ENCODE measurements at places on chromosomes 7 and 10. TPM values are rescaled to one million over a fixed set of nuclear protein-coding genes. Genes with fewer than 3 reads are reported as not detected.
A peak's percentile ranks its signal among the peaks of the same experiment; 100 is the strongest.

DNA sequence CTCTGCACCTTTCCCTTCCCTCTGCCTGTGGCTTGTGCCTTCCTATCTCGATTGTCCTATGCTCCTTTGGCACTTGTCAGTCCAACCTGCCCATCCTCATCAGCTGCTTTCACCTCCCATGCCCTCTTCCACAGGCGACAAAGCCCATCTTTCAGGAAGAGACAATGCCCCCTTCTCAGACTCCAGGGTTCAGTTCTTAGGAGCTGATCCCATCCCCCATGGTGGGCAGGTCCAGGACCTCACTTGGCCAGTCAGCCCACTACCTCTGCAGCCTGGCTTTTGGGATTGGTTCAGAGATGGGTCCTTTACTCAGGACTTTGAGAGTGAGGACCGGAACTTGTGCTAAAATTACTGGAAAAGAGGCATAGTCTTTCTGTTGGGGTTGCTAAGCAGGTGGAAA, 74.0 kb upstream of the NANOS1 start:
- DNase-seq: no peak

GRCh38 chr7:41916450-41916927, 213.6 kb upstream of the INHBA start:
- no peak for DNase-seq

DNA sequence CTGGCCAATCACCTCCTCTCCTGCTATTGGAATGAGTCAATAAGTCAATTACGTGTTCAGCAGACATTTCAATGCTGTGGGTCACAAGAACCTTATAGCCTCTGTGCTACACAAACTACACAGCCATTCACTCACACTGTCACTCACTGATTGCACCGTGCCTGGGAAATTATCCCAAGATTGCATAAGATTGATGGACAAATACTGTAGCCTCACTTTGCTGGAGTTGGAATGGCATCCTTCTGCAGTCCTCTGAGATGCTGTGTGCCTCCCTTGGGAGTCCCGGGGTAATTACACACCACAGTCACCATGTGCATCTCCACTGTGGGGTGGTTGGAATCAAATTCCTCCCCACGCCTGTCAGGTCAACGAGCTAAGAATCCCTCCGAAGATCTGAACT, 358.7 kb upstream of the MGMT start:
- DNase-seq: no peak

GRCh38 chr7:27767374-27767773, 27.4 kb downstream of the TAX1BP1 start:
- no peak for DNase-seq

GRCh38 chr7:79272938-79273337, 180.5 kb downstream of the MAGI2 start:
- no peak for DNase-seq

DNA sequence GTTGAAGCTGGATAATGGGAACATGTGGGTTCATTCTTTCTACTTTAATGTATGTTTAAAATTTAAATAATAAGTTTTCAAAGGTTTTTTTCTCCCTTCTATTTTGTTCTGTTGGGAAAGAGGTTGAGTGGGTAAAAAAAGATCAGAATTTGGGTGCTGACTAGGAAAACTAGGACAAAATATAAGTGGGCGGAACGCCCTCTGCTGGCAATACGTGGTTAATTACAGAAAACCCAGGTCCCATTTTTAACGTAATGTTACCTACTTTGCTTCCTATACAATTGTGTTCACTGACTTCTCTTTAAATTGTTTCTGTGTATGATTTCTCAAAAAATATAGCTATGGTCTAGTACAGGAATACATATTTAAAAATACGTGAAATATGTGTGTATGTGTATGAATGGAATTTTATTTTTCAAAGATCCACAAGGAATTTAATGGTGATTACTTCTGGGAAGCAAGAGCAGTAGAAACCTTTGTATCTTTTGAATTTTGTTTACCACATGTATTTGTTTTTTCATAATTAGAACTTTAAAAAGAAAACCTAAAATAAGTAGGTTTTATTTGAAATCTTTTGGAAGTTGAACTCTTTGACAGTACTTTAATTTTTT, 8.7 kb downstream of the ECD start:
- DNase-seq: peak; percentile 71

The HHEX gene
- total RNA-seq: 6.9 TPM

DNA sequence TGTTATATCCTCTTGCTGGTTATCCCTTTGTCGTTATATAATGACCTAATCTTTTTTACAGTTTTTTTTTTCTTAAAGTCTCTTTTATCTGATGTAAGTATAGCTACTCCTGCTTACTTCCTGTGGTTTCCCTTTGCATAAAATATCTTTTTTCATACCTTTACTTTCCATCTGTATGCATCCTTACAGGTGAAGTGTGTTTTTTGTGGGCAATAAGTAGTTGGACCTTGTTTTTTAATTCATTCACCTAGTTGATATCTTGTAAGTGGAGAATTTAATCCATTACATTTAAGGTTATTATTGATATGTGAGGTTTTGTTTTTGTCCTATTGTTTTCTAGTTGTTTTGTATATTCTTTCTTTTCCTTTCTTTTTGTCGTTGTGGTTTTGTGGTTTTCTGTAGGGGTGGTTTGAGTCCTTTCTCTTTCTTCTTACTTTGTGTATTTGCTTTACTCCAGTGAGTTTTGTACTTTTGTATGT, 168.6 kb downstream of the MLLT10 start:
- no peak for DNase-seq

DNA sequence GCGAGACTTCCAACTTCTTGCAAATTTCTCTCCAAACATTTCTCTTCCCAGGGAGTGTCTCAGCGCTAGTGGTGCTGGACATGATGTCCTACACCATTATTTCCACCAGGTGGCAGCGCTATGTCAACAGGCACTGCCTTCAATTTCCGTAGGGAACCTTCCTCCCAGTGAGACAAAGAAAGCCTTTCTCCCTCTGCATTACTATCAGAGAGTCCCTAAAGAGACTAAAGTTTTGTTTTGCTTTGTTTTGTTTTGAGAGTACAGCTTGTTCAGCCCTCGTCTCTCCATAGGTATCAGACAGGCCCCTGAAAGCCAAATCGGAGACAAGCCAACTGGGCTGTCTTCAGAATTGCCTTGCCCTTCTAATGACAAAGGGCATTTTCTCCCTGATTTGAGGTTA, 44.2 kb upstream of the GGCT start:
- peak; percentile 82 for DNase-seq

DNA sequence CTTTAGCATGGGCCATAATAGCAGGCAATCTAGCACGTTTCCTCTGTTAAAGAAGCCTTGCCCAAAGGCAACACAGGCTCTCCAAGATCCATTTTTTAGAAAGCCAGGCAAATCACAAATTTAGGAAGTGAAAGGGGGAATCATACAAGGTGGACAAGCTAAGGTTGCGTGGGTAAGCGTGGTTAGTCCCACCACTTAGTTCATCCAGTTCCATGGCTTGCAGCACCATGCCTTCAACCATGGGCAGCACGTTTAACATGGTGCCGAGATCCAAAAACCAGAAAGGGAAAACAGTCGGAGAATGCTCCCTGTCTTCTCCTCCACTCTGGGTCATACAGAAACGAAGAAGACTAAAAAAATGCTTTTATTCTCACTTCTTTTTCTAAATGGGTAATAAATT, 234.4 kb upstream of the IMMP2L start:
- no peak for DNase-seq

The NKX2-3 gene
- not detected for total RNA-seq

The TUBAL3 gene
- 1.0 TPM for total RNA-seq

The MYH16 gene
- not detected for total RNA-seq

The OLAH gene
- 0.51 TPM for total RNA-seq

The ACSL5 gene
- total RNA-seq: 10.2 TPM

- DNase-seq: no peak
These were observed 31.7 kb downstream of the SYPL1 start for GRCh38 chr7:106080300-106080987.

The PNLIPRP3 gene
- total RNA-seq: not detected

The LRMDA gene
- 62.4 TPM for total RNA-seq

DNA sequence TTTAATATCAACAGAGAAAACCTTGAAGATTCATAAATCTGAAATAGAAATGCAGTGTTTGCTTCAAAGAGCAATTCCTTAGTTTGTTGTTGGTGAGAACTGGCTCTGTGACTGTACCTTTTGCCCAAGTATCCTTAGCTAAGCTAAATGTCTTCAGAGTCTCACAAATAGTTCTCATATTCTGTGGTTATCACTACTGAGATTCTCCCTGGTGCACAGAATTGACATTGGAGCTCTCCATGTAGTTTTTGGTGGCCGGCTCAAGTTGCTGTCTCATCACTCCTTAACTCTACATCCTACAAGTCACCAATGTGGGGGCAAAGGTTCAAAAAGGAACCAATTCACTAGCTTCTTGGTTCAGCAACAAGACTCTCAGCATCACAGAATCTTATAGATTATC, 780.3 kb downstream of the LRMDA start:
- no peak for DNase-seq

GRCh38 chr7:157129200-157129599, 9.5 kb upstream of the UBE3C start:
- DNase-seq: no peak

- DNase-seq: no peak
These were observed 27.4 kb downstream of the FAM241B start for GRCh38 chr10:69657430-69657829.

The MTURN gene
- 25.3 TPM for total RNA-seq

DNA sequence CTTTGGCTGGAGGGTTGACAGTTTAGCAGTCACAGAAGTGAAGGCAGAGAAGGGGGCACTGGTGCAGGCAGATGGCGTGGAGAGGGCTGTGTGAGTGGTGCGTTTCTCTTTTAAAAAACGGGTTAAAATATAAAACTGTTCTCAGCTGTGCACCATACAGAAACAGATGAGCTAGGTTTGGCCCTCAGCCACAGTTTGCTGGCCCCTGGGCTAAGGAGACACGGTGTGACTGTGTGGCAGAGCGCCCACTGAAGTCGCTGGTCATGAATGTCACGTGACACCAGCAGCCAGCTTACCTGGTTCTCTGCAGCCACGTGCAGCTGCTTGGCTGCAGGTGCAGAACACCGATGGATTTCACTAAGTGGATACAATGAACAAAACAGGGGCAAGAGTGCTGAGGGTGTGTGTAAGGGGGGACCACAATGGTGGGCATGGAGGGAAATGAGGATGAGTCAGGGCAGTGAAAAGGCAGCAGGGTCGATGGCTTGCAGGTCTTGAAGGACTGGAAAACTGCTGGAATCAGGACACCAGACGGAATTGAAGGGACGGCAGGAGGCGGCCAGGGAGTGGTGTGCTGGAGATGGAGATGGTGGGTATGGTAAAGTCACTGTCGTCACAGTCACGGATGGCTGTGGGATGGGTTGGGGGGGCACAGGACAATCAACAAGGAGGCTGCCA, 7.4 kb downstream of the ZNF746 start:
- no peak for DNase-seq

The KCNK18 gene
- total RNA-seq: not detected

The GPR15LG gene
- total RNA-seq: not detected

GRCh38 chr7:106812027-106812643, 52.9 kb upstream of the PIK3CG start:
- peak; percentile 15 for DNase-seq

The CYP2W1 gene
- not detected for total RNA-seq

The NCF1 gene
- 2.9 TPM for total RNA-seq

GRCh38 chr10:89151857-89152256, 55.3 kb downstream of the CH25H start:
- no peak for DNase-seq

The LSM8 gene
- total RNA-seq: 24.4 TPM

The MNX1 gene
- not detected for total RNA-seq

The OGDHL gene
- total RNA-seq: 9.7 TPM

DNA sequence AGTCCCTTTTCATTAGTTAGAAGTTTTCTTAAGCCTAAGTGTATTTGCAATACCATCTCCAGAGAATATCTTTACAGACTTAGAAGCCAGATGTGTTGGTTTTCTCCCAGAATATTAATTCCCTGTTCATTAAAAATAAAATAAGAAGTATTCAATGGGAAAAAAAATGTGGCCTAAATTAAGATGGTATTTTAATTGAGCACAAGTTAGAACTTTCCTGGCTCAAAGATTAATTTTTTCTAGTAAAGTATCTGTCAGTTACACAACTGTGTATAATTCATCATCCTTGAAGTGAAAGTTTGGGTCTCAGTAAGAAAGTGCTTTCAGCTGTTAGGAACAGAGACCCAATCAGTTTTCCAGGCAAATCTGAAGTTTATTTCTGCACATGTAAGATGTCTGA, 1179.5 kb upstream of the C7orf33 start:
- DNase-seq: no peak

GRCh38 chr7:13952921-13953320, 36.5 kb downstream of the ETV1 start:
- no peak for DNase-seq

DNA sequence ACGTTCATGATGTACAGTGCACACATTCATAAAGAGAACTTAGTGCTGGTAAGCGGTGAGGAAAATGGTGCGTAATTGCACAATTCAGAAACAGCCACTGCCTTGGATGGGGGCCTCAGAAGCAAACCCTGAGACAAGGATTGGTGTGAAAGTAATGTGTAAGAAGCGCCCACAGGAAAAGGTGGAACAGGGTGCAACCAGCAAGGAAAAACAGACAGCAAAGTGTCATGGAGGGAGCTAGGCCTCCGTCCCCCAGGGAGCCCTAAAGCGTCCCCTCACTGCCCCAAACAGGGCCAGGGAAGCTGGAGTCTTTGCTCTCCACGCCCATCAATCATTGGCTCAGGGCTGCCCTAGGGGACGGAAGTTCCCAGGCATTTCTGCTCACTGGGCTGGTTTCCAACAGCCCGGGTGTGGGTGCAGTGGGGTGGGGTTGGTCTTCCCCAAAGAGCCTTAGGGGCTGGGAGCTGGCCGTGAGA, 9.6 kb upstream of the C10orf105 start:
- peak; percentile 89 for DNase-seq

The EN2 gene
- 0.35 TPM for total RNA-seq

The ADCYAP1R1 gene
- total RNA-seq: 1.8 TPM

The IDI2 gene
- total RNA-seq: 0.29 TPM

- no peak for DNase-seq
These were observed 151.7 kb downstream of the ARHGAP21 start for GRCh38 chr10:24571870-24572450.

The HOXA6 gene
- total RNA-seq: not detected

The LRRC61 gene
- 8.0 TPM for total RNA-seq

GRCh38 chr10:126350216-126350992, 37.9 kb downstream of the ADAM12 start:
- DNase-seq: no peak

GRCh38 chr7:29839302-29839701, 33.0 kb downstream of the WIPF3 start:
- peak; percentile 80 for DNase-seq

DNA sequence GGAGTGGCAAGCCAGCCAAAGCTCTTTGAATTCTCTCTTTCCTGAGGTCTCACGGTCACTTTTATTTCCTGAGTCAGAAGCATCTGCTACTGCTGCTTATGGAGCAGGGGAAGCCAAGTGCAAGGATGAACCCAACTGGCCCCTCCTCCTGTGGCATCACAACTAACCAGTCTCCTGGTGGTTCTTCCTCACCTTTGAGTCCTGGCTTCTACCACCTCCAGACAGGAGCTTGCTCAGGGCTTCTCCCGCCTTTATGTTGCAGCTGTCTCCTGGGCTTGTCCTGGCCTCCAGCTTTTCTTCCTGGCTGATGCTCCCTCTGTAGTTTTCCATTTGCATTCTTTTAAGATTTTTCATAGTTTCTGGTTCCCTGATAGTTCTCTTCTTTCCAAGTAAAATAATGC, 349.7 kb upstream of the NRP1 start:
- no peak for DNase-seq
